NCI-H2081 (cell line): ENCODE measurements at places on chromosomes 6 and 20.

GRCh38 chr6:401994-402640 is 10.6 kb downstream of the IRF4 start:
- no peak for DNase-seq

DNA sequence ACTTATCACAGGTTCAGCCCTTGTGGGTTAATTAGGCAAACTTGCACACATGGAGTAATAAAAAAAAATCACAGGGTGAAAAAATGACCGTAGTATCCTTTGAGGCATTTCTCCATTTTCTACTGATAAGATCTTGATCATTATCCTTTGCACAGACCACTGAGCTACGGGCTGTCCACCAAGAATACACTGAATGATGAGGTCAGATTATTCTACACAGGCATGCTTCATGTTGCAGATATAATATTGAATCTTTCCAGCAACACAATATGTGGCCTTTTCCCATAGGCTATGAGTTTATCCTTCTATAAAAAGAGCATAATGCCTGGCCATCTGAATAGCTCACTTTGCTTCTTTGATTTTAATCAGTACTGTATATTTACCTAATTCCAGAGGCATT is 168.9 kb downstream of the FRK start:
- no peak for DNase-seq

DNA sequence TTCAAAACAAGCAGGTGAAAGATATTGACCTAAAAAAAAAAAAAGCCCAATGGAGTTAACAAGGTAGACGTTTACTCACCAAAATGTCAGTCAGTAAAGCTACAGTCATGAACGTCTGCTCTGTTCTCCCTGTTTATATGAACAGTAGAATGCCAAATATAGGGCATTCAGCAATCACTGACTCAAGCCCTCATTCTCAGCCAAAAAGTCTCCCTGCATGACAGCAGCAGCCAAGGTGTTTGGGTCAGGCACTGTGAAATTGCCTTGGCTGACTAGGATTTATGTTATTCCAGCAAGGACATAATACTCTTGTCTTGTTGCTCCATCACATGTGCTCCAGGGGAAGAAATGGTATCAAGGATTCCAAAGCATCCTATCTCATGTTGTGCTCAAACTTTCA is 194.7 kb upstream of the RSPO3 start:
- DNase-seq, result no peak

DNA sequence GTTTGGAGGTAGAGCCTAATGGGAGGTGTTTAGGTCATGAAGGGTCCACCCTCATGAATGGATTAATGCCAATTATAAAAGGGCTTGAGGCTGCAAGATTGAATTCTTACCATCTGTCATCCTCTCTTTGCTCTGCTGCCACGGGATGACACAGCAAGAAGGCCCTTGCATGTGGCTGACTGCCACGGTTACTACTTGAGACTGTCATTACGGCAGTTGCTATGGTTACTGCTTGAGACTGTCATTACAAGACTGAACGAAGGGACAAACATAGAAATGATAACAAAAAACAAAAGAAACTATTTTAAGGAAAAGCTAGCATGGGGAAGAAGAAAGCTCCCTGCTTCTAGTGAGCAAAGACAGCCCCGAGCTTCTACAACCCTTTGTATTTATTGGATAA is 715.0 kb downstream of the TFAP2A start:
- no peak for DNase-seq

GRCh38 chr6:133456439-133456838 is 215.3 kb downstream of the EYA4 start:
- no peak for DNase-seq
